ENCODE measurements at places on chromosomes 3 and 15.

DNA sequence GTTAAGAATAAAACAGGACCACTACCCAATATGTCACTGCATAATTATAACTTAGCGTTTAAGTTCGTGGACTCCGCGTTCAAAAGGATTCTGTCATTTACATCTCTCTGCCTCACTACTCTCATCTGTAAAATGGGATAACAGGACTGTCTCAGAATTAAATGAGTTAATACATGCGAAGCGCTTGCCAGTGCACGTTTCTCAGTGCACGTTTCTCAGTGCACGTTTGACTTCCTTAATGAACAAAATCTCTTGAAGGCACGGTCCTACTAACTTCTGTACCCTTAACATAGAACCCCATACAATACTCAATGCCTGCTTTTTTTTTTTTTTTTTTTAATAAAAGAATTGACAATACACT, 499 bp downstream of the RABL3 start:
- no peak for DNase-seq

DNA sequence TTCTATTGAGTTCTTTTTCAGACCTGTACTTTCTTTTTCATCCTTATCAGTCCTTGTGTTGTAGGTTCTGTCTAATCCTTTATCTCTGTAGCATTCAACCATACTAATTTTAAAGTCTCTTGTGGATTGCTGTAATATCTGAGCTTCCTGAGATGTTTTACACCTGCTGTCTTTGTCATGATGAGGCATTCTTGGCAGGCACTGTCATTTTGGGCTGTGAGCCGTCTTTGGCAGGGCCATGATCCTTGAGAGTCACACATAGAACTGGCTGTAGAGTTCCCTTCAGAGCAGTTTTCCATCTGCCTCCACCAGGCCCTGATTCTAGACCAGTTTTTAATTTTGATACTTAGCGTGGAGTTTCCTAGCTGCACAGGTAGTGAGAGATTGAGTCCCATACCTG, 6.7 kb downstream of the EFCC1 start:
- no peak for DNase-seq

DNA sequence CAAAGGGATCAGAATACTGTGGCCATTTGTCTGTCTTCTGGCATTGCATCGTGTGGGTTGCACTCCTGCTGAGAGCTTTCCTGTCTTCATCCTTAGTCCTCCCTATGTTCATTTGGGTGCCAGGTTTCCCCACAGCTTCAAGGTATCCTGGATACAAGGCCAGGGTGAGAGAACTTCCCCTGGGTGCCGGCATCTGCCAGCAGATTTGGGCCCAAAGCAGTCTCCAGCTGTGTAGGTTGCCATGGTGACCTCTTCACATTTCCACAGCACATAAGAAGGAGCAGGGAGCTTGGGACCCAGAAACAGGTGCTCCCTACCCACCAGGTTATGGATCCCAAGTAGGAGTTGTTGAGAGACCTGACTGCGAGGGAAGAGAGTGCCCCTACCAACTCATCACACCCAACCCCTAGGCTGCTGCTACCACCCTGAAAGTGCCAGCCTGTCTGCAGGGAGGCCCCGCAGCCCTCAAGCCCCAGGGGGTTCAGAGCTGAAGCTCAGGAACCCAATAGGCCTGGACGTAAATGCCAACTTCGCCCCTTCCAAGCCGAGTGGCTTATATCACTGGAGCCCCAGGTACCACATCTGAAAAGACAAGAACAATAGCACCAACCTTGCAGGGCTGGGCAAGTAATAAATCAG, 19.9 kb downstream of the TTC21A start:
- DNase-seq: no peak

- no peak for DNase-seq
Observed at GRCh38 chr3:76362643-76363042, 577.3 kb upstream of the ZNF717 start.

GRCh38 chr3:64398476-64398875, 173.2 kb upstream of the PRICKLE2 start:
- DNase-seq: no peak

DNA sequence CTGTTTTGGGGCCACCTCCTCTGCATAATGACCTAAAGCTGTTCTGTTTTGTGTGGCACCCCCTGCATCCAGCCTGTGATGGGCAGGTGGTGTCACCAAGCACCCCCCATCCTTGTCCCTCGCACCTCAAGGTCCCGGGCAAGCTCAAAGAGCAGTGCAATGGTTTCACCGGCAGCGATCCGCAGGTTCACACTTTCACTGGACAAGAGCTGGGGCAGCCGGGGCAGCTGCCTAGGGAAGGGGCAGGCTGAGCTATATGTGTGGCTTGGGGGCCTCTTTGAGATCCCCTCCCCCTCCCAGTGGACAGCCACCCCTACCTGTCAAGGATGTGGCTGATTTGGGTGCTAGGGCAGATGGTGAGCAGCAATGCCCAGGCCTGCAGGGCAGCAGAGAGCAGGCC, 3.1 kb downstream of the IFRD2 start:
- no peak for DNase-seq

Data from hippocampal formation (tissue), 2 donors.